ENCODE measurements at places on chromosomes 12 and 14. TPM values are rescaled to one million over a fixed set of nuclear protein-coding genes. Genes with fewer than 3 reads are reported as not detected.

PSEN1 gene
- 62.8 TPM for total RNA-seq

DNA sequence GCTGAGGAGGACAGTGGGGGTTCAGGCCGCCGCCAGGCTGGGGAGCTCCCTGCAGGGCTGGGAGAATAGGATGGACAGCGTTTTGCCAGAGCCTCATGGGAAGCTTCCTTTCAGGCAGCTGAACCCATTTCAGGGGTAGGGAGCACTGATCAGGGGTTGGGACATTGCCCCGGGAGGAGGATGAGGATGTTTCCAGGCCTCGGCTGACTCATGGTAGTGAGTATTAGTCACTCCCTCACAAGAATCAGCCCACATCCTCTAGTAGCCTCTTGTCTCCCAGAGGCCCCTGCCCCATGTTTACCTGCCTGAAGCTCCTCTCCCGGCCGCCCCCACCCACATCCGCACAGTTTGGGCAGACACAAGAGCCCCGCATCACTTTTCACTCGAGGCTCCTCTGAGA lies 89.8 kb downstream of the ZFP36L1 start:
- H3K27ac ChIP-seq = no peak overlapping the region
- DNase-seq = no peak
- H3K4me3 ChIP-seq = no peak overlapping the region
- H3K27me3 ChIP-seq = peaks cover 4% of the 10 kb centered on the region

GRCh38 chr14:104140213-104140462 lies 1.8 kb downstream of the KIF26A start:
- peaks cover 5% of the 10 kb centered on the region for H3K4me1 ChIP-seq
- peaks cover 47% of the 10 kb centered on the region for H3K27me3 ChIP-seq
- no peak overlapping the region for H3K27ac ChIP-seq
- no peak for DNase-seq

- no peak overlapping the region for H3K4me3 ChIP-seq
- H3K27ac ChIP-seq = no peak overlapping the region
- peaks cover 4% of the 10 kb centered on the region for H3K4me1 ChIP-seq
- H3K36me3 ChIP-seq = no peaks in the 10 kb centered on the region
- DNase-seq = no peak
Observed at GRCh38 chr14:51334566-51334965, 94.5 kb downstream of the TMX1 start.

GRCh38 chr14:50381008-50381407 lies 15.7 kb downstream of the CDKL1 start:
- DNase-seq = no peak
- no peak overlapping the region for H3K4me3 ChIP-seq
- H3K4me1 ChIP-seq = peaks cover 21% of the 10 kb centered on the region
- no peak overlapping the region for H3K27ac ChIP-seq
- peaks cover 3% of the 10 kb centered on the region for H3K27me3 ChIP-seq
- no peaks in the 10 kb centered on the region for H3K36me3 ChIP-seq

TAS2R10 gene
- 3.1 TPM for total RNA-seq

KRT71 gene
- total RNA-seq = not detected

- H3K27ac ChIP-seq = peak overlapping the region; percentile 99
- no peaks in the 10 kb centered on the region for H3K27me3 ChIP-seq
- no peak for DNase-seq
- H3K4me3 ChIP-seq = peak overlapping the region; percentile 92
Observed at GRCh38 chr14:75126121-75126544, 715 bp downstream of the NEK9 start.

DNA sequence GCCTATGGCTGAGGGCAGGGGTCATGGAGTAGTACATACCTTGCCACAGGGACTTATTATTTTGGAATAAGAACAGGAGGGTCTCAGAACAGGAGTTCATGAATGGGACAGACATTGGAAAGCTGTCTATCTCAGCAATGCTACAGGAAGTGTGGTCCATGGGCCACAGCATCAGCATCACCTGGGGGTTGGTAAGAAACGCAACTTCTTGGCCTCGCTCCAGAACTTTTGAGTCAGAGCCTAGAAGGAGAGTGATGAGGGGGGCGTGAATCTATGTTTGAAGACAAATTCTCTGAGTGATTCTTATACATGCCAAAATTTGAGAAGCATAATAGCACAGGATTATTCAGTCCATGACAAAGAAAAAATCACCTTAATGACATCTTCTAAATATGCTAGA lies 156.6 kb downstream of the RPAP3 start:
- DNase-seq = no peak
- no peaks in the 10 kb centered on the region for H3K4me1 ChIP-seq
- no peak overlapping the region for H3K27ac ChIP-seq
- H3K27me3 ChIP-seq = no peaks in the 10 kb centered on the region
- H3K36me3 ChIP-seq = no peaks in the 10 kb centered on the region
- no peak overlapping the region for H3K4me3 ChIP-seq

DNA sequence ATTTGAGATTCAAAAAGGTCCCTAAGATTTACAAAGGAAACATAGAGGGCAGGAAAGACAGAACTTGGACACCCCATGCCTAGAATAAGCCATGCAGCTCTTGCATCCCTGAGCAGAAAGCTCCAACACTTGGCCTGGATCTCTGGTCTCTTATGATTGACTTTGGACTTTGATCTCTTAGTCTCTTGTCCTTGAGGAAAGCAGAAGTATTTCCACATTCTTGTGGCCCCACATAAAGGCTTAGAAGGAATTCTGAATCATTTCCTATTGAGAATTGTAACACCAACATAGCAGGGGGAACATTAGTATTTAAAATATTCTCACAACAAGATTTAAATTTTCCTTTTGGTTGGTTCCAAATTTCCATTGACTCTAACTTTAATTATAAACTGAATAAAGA lies 283.7 kb upstream of the PRKD1 start:
- no peak overlapping the region for H3K27ac ChIP-seq
- no peak overlapping the region for H3K4me3 ChIP-seq
- DNase-seq = no peak
- H3K27me3 ChIP-seq = no peaks in the 10 kb centered on the region
- H3K4me1 ChIP-seq = no peaks in the 10 kb centered on the region

DNA sequence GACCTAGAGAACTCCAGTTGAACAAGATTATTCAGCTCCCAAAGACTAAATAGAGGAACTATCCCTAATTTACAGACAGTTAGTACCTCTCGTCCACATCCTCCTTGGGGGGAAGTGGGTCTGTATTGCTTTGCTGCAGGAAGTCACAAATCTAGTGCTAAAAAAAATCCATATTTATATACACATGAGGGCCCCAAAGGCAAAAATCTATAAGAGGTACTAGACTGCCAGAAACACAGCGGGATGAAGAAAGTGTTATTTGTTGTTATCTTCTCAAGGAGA lies 190.1 kb downstream of the TTC8 start:
- no peak for DNase-seq
- H3K36me3 ChIP-seq = no peaks in the 10 kb centered on the region
- no peak overlapping the region for H3K4me3 ChIP-seq
- H3K4me1 ChIP-seq = peaks cover 25% of the 10 kb centered on the region
- H3K27ac ChIP-seq = no peak overlapping the region

TPPP2 gene
- total RNA-seq = not detected

GRCh38 chr12:79886917-79887519 lies 47.9 kb downstream of the PPP1R12A start:
- no peaks in the 10 kb centered on the region for H3K27me3 ChIP-seq
- DNase-seq = no peak
- H3K4me1 ChIP-seq = peaks cover 20% of the 10 kb centered on the region
- H3K27ac ChIP-seq = no peak overlapping the region

GXYLT1 gene
- total RNA-seq = 23.8 TPM

DNA sequence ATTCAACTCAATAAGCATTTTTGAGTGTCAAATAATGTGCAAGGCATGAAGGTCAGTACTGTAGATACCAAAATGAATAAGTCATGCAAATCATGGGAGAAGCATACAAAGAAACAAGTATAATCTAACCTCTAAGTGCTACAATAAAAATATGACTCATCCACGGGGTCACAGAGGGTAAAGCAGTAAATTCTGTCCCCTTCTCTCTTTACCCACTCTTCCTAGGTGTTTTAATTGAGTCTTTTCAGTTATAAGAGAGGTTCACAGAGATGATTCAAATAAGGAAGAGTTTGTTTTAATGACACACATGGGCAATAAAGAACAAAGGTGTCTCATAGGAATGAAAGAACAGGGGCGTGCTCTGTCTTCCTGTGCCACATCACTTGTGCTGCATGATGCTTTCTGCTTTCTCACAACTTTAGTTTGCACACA lies 71.5 kb upstream of the DAAM1 start:
- no peak for DNase-seq
- peaks cover 3% of the 10 kb centered on the region for H3K27me3 ChIP-seq
- H3K4me1 ChIP-seq = peaks cover 11% of the 10 kb centered on the region
- H3K36me3 ChIP-seq = no peaks in the 10 kb centered on the region

GRCh38 chr12:127984386-127985055 lies 282.4 kb upstream of the TMEM132C start:
- H3K27me3 ChIP-seq = no peaks in the 10 kb centered on the region
- no peak overlapping the region for H3K27ac ChIP-seq
- H3K4me3 ChIP-seq = no peak overlapping the region
- no peaks in the 10 kb centered on the region for H3K4me1 ChIP-seq

HOXC11 gene
- total RNA-seq = not detected

- no peak for DNase-seq
- H3K4me1 ChIP-seq = peaks cover 6% of the 10 kb centered on the region
- H3K4me3 ChIP-seq = no peak overlapping the region
- no peaks in the 10 kb centered on the region for H3K36me3 ChIP-seq
Observed at GRCh38 chr14:57352396-57353170, 37.8 kb upstream of the NAA30 start.

DNA sequence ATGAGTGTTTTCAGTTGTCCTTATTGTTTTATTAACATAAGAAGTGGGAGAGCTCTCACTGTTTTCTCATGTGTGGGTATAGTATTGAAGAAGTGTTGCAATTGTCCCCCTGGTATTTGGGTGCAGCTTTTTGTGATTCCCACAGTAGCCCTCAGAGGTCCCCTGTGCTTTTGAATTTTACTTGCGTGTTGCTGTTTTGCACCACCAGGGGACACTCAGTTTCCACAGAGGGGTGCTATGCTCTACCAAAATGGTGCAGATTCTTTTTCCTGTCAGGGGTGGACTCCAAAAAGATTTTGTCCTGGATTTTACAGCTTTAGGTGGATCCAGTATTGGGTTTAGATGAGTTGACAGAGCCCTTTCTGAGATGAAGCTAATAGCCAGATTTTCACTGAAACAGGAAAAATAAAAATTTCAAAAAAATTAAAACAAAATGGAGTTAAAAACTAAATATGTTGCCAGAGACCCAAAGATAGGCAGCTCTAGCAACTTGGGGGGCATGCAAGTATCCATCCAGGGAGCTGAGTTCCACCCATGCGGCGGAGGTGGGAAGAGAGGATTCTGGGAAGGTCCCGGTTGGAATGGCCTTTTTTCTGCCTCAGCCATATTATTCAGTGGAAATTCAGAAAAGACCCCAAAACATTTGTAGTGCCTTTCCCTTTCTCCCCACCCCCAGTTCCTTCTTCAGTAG lies 50.2 kb downstream of the TTLL5 start:
- peaks cover 19% of the 10 kb centered on the region for H3K4me1 ChIP-seq
- peak; percentile 13 for DNase-seq
- no peak overlapping the region for H3K4me3 ChIP-seq
- peak overlapping the region; percentile 94 for H3K27ac ChIP-seq
- no peaks in the 10 kb centered on the region for H3K36me3 ChIP-seq
- H3K27me3 ChIP-seq = no peaks in the 10 kb centered on the region

- H3K27me3 ChIP-seq = peaks cover 18% of the 10 kb centered on the region
- no peak for DNase-seq
- no peaks in the 10 kb centered on the region for H3K36me3 ChIP-seq
- H3K4me3 ChIP-seq = peak overlapping the region; percentile 92
Observed at GRCh38 chr14:72925815-72926291, 411 bp upstream of the DCAF4 start.

GRCh38 chr14:90785876-90786450 lies 30.3 kb downstream of the TTC7B start:
- no peaks in the 10 kb centered on the region for H3K4me1 ChIP-seq
- no peak overlapping the region for H3K27ac ChIP-seq
- peaks cover 4% of the 10 kb centered on the region for H3K36me3 ChIP-seq
- no peak overlapping the region for H3K4me3 ChIP-seq
- no peaks in the 10 kb centered on the region for H3K27me3 ChIP-seq
- DNase-seq = no peak

DNA sequence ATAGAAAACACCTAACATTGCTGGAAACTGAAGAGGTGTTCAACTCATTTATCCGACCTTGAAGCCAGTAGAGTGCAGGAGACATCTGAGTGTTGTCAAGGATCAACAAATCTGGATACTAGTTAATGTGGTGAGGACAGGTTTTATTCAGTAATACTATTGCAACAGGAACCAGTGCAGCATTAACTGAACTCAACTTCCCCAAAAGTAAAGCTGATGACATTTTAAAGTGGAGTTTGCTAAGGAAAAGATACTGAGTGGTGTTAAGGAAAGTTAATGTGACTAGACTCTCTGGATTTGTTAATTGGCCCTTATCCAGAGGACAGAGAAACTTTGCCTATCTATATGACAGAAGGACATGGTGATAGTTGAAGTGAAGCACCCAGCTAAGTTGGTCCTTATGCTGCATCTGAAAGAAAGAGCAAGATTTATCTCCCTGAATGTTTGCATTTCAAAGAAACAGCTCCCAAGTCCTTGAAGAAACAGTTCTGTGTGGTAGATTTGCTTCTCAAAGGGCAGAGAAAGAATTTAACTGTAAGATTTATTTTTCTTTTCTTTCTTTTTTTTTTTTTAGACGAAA lies 1.2 kb upstream of the CLEC7A start:
- no peak for DNase-seq
- H3K4me1 ChIP-seq = no peaks in the 10 kb centered on the region
- no peaks in the 10 kb centered on the region for H3K36me3 ChIP-seq
- H3K4me3 ChIP-seq = no peak overlapping the region

MYH6 gene
- total RNA-seq = 0.04 TPM

POTEM gene
- total RNA-seq = not detected

DNA sequence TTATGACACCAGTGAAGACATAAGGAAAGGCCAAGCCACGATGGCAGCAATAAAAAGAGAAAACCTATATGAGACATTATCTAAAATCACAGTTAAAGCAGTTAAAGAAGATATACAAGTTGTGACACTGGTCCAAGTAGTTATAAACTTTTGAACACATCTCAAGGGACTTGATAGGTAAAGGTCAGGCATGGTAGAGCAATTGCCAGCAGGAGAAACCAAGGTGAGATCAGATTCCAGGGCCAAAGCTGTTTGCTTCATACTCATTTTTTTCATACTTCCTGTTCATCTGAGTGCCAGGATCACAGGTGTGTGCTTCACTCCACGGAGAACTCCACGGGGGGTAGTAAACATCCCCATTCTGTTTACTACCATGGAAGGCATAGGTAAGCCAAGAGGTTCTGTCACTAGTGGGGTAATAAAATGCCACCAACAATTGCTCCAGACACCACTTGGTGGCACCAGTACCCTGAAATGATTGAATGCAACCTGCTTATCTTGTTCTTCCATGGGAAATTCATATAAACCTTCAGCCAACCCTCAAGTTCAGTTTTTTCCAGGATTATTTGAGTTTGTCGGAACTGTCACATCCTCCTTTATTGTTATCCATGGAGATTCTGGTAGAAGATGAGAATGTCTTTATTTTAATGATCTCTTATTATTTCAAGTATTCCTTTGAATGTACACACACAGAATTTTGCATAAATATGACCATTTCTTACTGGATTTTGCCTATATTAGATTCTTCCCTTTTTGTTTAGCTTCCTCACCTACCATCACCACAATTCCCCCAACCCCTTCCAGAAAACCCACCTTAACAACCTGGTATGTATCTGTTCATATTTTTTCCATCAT lies 59.2 kb upstream of the TSPAN8 start:
- no peaks in the 10 kb centered on the region for H3K36me3 ChIP-seq
- H3K4me1 ChIP-seq = peaks cover 17% of the 10 kb centered on the region
- no peak overlapping the region for H3K4me3 ChIP-seq
- DNase-seq = no peak

KRT5 gene
- not detected for total RNA-seq

GRCh38 chr14:80996049-80996901 lies 40.9 kb downstream of the TSHR start:
- DNase-seq = no peak
- H3K4me3 ChIP-seq = no peak overlapping the region
- no peak overlapping the region for H3K27ac ChIP-seq
- H3K27me3 ChIP-seq = no peaks in the 10 kb centered on the region
